LHCN-M2 (cell line): ENCODE measurements at places on chromosomes 6 and 20.
A peak's percentile ranks its signal among the peaks of the same experiment; 100 is the strongest.

GRCh38 chr6:160795721-160796120, 93.7 kb downstream of the PLG start:
- no peak for DNase-seq

DNA sequence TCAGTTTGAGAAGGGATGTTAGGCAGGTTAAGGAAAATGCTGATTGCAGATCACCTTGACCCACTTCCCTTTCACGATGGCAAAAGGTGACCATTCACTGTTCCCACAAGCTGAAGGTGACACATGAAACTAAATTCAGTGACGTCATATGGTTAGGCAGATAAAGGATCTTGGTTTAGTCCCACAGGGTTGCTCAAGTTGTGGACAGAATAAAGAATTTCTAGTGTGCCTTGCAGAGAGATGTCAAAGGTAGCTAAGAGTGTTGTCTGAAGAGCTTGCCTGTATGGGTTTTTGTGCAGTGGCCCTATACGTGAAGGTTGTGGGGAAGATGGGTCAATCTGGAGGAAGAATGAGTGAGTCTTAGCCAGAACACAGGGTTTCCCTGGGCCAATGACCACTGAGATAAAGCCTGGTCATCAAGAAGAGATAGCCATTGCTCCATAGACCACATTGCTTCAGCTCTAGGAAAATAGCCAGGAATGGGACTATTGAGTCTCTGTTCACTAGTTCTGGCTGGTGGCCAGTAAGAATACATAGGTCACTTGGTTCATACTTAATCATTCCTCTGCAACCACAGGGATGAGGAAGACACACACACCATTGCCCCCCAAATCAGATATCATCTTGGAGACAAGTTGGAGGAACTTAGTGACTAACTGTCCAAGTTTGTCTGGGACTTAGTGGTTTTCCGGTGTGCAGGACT, 148.5 kb upstream of the ATXN1 start:
- DNase-seq: peak; percentile 85

DNA sequence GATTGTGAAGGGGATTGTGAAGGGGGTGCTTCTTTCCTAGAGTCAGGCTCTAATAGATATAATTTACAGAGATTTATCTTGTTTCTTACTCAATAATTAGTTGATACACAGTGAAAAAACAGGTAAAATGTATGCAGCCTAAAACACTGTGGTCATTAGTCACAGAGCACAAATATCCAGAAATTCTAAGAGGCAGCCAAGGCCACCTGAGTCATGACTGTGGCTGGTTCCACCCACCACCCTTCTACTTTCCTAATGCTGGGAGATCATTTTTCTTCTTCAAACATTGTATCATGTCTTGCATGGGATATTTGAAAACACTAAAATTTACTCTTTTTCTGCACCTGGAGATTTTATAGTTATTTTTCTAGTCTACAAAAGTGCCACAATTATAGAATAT, 181.6 kb downstream of the OTOR start:
- DNase-seq: peak; percentile 22

GRCh38 chr6:124714728-124715127, 247.5 kb upstream of the RNF217 start:
- DNase-seq: peak; percentile 40

GRCh38 chr6:31663961-31664789, 622 bp downstream of the GPANK1 start:
- peak; percentile 88 for DNase-seq

DNA sequence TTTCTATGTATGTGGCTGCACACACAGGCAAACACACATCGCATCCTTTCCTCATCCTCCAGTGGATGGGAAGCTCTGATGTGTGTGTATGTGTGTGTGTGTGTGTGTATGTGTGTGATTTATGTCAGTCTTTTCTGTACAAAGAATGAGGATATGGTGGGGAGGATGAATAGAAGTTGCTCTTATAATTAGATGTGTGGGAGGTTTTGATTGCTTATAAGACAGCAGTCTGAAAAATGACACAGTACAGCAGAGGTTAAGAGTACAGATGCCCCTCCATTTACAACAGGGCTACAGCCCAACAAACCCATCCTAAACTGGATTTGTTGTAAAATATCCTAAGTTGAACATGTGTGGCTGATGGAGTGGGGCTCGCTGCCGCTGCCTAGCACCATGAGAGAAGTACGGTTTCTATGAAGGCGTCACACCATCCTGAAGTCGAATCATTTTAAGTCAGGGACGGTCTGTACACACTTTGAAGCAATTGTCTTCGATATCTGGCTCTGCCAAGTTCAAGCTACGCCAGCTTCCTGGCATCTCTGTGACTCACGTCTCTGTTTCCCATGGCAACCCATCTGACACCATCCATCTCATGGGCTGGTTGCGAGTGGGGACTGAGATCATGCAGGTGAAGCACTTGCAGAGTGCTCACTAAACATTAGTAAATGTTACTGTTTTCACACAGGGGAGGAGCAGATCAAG, 252.6 kb downstream of the MYLK4 start:
- peak; percentile 83 for DNase-seq

DNA sequence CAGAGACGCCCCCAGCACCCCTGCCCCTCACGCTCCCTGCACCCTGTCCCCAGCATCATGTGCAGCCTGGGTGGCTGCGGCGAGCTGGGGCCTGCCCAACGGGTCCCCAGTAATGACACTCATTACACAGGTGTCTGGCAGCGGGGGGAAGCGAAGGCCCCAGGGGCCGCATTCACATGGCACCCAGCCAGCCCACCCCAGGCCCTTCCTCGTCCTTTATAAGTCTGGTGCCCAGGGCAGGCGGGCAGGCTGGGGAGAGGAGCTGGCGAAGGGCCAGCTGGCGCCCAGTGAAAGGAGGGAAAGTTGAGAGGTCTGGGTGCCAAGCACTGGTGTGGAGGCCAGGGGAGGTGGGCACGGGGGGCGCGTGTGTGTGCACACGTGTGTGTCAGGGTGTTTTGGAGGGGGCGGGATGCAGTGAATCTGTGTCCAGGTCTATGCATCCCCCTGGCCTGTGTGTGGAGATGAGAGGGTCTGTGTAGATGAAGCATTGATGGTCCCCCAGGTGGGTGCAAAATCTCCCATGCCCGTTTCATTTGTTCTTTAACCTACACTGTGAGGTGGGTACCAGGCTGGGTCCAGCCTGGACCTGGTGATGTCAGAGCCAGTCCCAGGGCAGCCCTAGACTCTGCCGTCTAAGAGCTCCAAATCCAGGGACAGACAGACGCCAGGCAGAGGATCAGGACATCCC, 105.3 kb downstream of the CEBPB start:
- no peak for DNase-seq

GRCh38 chr6:139117734-139118133, 17.1 kb upstream of the HECA start:
- no peak for DNase-seq

DNA sequence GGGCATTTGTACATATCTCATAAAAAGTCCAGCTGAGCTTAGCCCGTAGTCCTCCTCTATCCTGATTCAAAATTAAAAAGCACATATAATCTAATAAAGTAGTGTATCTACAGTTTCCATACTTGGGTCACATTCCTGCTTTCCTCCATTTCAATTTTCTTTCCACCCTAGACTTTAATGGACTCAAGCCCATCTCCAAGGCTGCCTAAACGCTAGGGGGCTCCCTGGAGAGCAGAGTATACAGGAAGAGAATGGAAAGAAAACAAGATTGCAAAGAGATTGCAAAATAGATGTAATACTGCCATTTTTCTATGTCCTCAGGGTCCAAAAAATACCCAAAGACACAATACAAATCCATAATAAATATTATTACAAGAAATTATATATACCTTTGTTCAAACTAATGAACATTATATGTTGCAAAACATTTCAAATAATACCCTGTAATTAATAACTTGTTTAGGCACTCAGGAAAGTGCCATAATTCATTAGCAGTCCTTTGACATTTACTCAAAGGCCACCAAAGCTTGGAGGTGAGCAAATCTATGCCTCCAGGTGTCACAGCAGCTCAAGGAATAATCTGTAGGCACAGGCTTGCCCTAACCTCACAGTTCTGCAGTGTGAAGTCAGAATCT, 2.4 kb upstream of the MCM3 start:
- peak; percentile 79 for DNase-seq

DNA sequence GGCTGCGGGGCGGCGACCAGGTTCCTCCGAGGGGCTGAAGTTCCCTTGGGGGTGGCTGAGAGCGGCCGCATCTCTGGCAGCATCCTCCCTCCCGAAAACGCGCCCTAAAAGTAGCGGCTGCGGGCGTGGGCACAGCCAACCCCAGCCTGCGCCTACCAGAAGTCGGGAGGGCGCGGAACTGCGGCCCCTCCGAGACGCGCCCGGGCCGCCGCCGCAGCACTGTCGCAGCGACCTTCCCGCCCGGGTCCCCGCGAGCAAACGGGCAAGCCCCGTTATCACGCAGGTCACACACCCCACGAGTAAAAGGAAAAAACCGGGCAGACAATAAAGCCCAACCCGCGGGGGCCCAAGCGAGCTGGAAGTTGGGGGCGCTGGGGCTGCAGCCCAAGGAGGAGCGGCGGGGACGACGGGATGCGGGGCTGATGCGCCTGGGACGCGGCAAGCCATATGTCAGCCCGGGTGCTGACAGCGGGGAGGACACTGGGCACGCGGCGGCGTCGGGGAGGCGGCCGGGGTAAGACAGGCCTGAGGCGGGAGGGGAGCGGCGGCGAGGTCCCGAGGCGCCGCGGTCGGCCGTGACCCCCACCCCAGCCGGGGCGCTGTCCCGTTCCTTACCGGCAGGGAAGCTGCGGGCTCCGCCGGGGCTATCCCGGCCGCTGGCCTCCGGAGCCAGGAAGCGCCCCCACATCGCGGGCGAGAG, 659 bp downstream of the CEP85L start:
- DNase-seq: peak; percentile 45

DNA sequence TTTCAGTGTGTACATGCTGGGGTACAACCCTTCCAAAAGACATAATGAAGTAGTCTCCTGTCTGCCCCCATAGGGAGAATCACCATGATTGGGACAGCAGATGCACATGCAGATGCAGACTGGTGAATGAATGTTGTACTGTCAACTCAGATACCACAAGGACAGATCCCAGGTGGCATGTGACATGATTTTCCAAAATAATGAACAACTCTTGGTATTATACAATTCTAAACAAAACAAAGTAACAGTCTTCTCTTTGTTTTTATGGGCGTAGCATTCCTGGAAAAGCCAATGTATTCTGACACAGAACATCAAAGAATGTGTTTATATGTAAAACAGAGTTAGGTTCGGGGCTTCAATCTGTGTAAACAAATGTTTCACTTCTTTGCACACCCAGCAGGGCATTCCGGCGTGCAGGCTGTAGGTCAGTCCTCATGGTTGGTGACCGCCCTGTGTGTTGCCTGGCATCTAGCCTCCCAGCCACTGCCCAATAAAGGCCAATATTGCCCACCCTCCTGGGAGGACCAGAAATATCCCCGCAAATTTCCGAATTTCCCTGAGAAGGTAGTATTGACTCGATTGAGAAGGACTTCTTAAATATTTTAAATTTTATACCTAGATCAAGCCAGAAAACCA, 127.7 kb downstream of the KLHL32 start:
- DNase-seq: no peak

- peak; percentile 75 for DNase-seq
Observed at GRCh38 chr20:4573564-4574355, 147.9 kb upstream of the PRND start.

GRCh38 chr6:88890860-88891845, 72.3 kb downstream of the RNGTT start:
- DNase-seq: no peak

GRCh38 chr20:53981130-53981529, 89.3 kb downstream of the BCAS1 start:
- no peak for DNase-seq

GRCh38 chr20:17077030-17077429, 149.8 kb upstream of the PCSK2 start:
- DNase-seq: no peak

- DNase-seq: no peak
Observed at GRCh38 chr6:89853068-89853467, 23.4 kb downstream of the CASP8AP2 start.

GRCh38 chr20:38216746-38217595, 43.6 kb downstream of the KIAA1755 start:
- no peak for DNase-seq

- peak; percentile 19 for DNase-seq
Observed at GRCh38 chr6:4262526-4262925, 127.2 kb upstream of the ECI2 start.

GRCh38 chr6:83974409-83975050, 59.0 kb upstream of the MRAP2 start:
- no peak for DNase-seq

DNA sequence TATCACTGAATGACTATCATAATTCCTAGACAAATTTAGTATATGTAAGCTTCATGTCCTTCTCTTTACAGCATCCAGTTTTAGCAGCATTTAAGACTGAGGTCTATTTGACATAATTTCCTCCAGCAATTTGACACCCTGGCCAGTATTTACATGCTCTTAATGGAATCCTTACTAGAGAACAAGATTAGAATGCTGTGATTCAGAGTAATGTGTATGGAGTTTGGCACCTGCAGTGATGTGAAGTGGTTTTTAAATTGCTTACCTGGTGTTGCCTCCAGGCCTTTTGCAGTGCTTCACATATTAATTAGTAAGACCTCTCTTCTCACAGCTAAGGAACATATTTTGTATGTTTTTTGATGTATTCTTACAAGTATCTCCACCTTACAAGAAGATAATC, 9.8 kb downstream of the NKX2-4 start:
- no peak for DNase-seq

- DNase-seq: no peak
Observed at GRCh38 chr6:63676412-63677114, 41.0 kb downstream of the PHF3 start.

- DNase-seq: no peak
Observed at GRCh38 chr6:13327691-13328075, 654 bp downstream of the TBC1D7 start.

DNA sequence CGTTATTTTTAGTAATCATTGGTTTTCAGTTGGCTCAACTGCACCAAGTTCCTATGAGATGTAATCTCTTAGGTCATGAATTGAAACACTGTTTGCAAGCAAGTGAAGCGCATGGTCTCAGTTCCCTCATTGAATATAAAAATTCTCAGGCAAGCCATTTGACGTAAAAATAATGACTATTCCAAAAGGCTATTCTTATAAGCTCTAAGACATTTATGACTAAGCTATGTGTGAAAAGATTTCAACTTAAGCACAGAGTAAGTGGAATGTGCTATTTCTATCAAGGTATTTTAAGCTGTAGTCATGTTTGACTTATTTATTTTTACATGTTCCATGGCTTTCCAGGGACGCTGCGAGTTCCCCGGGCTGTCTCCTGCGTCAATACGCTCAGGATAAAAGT, 248.5 kb downstream of the THBS2 start:
- DNase-seq: no peak

- DNase-seq: no peak
Observed at GRCh38 chr6:32442243-32442667, 2.6 kb downstream of the HLA-DRA start.

GRCh38 chr20:58876437-58876836, 23.9 kb downstream of the GNAS start:
- DNase-seq: no peak

DNA sequence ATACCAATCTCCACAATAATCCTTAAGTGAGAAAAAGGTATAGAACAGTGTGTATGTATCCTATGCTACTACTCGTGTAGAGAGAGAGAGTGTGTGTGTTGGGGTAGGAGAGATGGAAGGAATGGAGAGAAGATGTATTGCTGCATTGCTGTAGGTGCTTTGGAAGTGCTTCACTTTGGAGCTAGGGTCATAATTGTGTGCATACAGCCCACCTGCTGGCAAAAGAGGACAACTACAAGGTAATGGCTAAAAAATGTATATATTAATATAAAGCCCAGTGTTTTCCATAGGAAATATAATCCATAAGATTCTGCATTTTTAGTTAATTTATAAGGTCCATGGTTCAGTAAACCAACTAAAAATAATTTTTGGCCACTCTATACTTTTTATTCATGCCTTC, 36.1 kb downstream of the SERAC1 start:
- peak; percentile 10 for DNase-seq
